ENCODE measurements at places on chromosomes 3 and 15.

DNA sequence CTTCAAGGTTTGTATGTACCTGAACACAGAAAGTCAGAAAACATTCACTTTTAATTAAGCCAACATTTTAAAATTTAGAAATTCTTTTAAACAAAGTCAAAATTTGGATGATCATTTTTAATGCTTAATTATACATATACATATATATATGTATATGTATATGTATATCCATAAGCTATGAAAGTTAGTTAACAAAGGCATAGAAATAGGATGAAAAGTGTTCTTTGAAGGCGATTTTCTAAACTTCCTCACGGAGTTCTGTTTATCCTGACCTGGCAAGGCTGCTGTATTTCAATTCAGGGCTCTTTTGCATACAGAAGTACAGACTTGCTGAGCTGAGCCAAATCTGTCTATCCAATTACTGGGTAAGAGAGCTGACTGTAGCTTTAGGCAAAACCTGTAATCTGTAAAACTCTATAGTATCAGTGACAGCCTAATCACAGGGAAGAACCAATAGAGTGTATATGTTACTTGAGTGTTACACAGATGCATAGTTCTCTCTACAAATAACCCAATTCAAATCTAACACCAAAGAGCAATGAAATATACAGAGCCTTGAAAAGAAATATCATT is 32.1 kb upstream of the THRB start:
- DNase-seq = no peak

- no peak for DNase-seq
These were observed 794.0 kb upstream of the CFAP20DC start for GRCh38 chr3:59843821-59844220.

DNA sequence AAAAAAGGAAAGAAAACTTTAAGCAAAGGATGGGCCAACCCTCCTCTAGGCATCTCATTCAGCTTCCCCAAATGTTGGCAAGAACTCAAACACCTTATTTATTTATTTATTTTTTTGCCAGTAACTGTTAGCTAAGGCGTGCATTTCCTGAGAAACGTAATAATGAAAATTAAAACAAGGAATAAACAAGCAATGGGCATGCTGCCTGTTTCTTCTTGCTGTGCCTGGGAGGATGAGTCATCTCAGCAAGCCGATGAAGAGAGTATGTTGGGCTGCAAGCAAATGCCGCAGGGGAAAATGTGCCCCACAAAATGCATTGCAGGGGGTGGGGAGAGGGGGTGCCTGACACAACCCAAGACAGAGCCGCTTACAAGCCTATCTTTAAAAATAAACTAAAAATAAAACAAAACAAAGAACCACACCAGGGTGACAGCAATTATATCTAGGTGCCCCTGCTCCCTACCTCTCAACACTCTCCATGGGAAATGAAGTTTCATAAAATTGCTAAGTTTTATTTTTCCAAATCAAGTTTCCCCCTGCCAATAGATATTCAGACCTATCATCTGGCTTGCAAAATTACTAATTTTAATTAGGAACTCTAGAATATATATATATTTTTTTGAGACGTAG is 40.3 kb downstream of the EIF4E3 start:
- DNase-seq = no peak

- DNase-seq = no peak
These were observed 4.7 kb downstream of the MESP1 start for GRCh38 chr15:89746386-89746780.

DNA sequence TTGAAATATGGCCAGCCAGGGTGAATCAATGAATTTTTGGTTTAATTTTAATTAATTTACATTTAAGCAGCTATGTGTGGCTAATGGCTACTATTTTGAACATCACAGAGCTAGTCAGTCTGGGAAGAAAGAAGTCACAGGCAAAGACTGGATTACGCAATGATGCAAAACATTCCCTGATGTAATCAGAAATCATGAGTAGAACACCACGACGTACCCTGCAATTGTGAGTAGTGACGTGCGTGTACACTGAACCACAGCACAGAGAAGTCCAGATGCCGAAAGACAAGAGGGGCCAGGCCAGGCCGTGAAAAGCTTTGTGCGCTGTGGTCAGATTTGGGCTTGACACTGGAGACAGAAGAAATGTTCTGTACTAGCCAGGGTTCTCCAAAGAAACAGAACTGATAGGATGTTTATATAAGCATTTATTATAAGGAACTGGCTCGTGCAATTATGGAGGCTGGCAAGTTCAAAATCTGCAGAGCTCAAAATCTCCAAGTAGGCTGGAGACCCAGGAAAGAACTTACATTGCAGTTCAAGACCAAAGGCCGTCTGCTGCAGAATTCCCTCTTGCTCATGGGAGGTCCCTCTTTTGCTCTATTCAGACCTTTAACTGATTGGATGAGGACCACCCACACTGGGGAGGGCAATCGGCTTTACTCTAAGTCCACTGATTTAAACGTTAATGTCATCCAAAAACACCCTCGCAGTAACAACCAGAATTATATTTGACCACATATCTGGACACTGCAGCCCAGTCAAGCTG is 44.6 kb downstream of the SH3BP5 start:
- no peak for DNase-seq

- DNase-seq = no peak
These were observed 100.8 kb downstream of the OPA1 start for GRCh38 chr3:193693774-193694173.

DNA sequence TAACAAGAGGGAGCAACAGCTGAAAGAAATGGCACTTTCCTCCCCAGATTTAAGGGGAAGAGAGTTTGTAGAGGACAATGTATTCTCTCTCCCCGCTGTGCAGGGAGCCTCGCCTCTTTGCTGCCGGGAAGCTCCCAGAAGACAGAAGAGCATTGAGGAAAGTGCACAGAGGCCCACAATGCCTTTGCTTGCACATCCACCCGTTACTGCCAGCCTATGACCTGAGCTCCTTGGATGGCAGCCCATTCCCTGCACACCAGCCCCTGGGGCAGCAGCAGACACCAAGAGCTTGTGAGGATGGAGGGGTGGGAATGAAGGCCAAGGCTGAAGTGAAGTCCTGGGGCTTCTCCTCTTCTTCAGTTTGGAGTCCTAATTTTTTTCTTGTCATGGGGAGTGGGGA is 67.0 kb downstream of the CLDN11 start:
- DNase-seq = no peak

- no peak for DNase-seq
These were observed 33.5 kb upstream of the PDE8A start for GRCh38 chr15:84947947-84948830.

GRCh38 chr3:161049683-161050248 is 55.4 kb downstream of the B3GALNT1 start:
- DNase-seq = no peak

- peak; percentile 51 for DNase-seq
These were observed 19.9 kb downstream of the LOXL1 start for GRCh38 chr15:73946046-73946721.

GRCh38 chr3:133038731-133039375 is 662 bp downstream of the TMEM108 start:
- DNase-seq = no peak

DNA sequence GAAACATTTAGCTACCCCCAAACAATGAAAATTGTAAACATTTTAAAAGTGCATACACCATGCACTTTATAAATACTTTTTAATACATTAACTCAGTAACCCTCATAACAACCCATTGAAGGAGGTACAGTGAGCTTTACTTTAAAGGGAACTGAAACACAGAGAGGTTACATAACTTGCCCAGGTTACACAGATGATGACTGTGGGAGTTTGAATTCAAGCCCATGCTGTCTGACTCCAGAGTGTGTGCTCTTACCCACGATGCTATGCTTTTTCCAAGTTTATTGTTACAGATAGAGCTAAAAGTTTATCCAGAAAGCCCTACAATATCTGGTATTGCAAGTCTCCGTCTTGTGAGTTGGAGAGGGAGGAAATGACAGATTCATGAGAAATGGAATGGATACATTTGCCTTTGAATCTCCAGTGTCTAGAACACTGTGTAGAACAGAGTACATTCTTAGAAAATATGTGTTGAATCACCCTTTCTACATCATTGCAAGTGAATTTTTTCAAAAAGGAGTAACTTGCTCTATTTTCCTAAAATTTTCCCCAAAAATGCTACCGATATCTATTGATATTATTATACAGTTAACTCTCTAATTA is 428.3 kb downstream of the NAALADL2 start:
- peak; percentile 76 for DNase-seq

- no peak for DNase-seq
These were observed 194.5 kb downstream of the OPA1 start for GRCh38 chr3:193787496-193787870.

- DNase-seq = peak; percentile 12
These were observed 10.5 kb downstream of the PTX3 start for GRCh38 chr3:157447026-157447694.

- no peak for DNase-seq
These were observed 5.9 kb downstream of the MEIS2 start for GRCh38 chr15:37094333-37094914.

DNA sequence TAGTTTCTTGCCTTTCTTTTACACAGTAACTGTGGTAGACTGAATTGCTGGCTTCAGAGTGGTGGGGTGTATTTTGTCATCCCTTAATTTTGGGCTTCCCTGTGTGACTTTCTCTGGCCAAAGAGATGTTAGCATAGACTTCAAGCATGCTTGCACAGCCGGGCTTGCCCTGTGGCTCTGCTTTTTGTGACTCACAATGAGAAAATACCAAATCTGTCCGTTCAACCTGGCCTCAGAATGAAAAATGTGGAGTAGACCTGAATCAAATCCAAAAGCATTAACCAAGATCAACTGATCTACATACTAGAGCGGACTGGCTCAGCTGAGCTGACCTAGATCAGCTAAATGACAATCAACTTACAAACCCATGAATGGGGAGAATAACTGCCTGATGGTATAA is 51.4 kb downstream of the PLAAT1 start:
- no peak for DNase-seq

DNA sequence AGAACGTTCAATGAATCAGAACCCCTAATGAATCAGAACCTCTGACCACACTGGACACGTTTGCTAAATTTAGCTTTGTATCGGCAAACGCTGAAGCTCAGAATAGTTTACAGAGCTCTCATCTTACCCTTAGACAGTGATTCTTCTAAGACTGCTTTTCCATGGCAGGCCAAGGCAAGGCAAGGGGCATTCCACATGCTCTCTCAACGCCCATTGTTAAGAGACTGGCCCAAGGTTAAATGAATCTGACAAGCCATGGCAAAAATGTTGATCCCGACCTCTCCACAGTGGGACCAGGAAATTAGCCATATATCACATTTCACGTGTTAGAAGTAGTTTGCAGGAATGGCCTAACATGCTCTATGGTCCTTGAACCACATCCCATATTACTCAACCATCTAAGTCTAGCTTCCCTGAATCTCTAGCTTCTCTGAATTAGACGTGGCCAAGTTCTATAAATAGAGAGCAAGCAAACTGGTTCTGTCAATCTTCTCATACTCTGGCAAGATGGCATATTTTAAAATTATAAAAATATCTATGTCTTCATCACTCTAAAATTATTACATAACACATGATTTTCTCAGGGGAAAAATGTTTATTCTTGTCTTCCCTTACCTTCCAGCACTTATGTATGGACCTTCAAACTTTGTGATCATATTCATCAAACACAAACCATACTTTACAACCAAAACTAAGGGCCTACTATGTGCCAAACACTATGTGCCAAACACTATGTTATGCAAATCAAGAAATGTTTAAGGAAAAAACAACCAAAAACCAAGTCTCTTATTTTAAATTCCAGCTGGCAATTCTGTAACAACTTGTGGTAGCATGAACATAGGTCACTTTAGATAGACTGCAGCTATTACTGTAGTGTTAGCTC is 54.3 kb downstream of the AAGAB start:
- DNase-seq = no peak

DNA sequence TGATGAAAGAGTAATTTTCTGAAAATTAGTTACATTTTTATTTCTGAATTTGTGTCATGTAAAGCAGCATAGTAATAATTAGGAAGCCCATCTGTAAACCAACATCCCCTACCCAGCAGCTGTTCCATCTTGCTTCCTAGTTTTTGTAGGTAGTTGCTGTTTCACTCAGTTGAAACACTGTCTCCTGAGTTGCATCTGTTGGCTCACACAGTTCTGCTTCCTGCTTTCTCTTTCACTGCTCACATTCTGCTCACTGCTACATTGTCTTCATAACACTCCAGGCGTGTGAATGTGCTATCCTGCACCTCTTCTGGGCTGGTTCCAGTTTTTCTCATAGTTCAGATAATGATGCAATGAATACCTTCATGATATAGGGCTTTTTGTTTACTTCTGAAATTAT is 123.4 kb downstream of the EPHB1 start:
- no peak for DNase-seq

DNA sequence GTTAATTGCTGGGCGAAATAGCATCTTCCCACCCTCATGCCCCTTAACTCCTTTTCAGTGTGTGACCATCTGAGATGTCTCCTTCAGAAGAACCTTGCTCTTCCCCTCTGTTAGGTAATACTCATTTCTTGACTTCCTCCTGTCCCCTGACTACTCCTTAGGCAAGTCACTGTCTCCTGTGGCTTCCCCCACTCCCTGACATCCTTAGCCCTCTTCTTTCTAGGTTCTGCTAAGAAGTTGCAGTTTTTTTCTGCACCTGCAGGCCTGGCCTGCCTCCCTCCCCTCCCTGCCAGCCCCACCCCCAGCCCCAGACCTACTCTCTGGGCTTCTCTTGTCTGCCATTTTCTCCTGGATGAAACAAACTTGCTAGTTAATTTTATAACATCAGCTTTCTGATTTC is 15.2 kb upstream of the EID1 start:
- DNase-seq = peak; percentile 53

DNA sequence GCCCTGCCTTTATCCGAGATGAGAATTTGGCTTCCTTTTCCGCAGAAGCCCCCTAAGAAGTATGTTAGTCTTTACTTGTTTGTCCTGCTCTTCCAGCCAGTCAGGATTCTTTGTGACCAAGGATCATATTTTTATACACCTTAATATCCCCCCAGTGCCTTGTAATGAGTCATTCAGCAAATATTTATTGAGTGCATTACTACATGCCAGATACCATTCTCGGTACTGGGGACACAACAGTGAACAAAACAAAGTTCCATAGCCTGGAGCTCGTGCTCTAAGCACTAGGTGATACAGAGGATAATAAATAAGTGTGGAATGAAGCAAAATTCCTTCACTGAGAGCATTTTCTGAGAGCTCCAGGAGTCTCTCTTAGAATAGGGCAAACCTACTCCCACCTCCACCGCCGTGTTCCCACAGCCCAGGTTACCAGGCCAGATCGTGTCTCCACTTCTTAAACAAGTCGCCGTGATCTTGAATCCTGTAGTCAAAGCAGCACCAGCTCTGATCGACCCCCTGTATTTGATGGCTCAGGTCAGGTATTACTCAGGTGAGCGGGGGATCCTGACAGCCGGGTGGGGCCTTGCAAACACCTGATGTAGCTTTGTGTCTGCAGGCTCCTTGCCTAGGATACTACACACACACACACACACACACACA is 18.5 kb downstream of the TTC21A start:
- DNase-seq = no peak

Measured in RPMI8226 (cell line).